ENCODE measurements at places on chromosomes 2 and 18. TPM values are rescaled to one million over a fixed set of nuclear protein-coding genes. Genes with fewer than 3 reads are reported as not detected.

ZFP36L2 gene
- 45.3 TPM for total RNA-seq

- DNase-seq: no peak
Observed at GRCh38 chr18:57887543-57888383, 84.6 kb upstream of the ATP8B1 start.

- no peak for DNase-seq
Observed at GRCh38 chr18:75880266-75880665, 452.8 kb upstream of the SMIM21 start.

DNA sequence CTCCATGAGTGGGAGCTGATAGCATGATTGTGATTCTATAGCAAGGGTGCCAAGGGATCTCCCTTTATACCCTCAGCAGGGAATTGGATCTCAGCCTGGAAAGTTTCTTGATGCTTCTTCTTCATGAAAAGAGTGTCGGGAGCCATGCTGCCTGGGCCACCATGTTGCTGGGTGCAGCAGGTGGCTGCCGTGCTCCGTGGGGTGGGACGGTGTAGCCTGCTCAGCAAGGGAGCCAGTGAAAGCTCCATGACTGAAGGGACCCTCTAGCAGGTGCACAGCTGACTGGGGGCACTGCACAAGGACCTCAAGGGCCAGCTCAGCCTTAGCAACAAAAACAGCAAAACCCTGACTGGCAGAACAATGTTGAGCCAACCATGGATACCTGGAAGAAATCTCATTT is 368.9 kb upstream of the HS6ST1 start:
- no peak for DNase-seq

All from heart right ventricle (tissue), 16 donors.